ENCODE measurements at places on chromosomes 16 and 17.

DNA sequence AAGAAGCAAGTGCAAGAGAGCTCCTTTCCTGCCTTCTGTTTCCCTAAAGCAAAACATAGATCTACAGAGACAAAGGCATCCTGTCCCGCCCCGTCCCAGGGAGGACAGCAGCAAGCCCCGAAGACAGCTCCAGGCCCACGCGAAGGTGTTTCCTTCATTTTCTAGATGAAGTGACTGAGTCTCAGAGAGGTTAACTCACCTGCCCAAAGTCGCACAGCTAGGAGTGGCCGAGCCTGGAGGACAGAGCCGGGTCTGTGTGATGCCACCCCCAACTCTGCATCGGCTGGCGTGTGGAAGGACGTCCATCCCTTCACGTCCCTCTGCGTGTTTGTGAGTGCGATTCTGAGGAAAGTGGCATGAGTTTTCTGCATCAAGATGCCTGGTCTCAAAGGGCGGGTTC lies 187.2 kb upstream of the CHMP6 start:
- no peak for DNase-seq

- DNase-seq, result no peak
These were observed 112.9 kb upstream of the HAS3 start for GRCh38 chr16:68992521-68992920.

DNA sequence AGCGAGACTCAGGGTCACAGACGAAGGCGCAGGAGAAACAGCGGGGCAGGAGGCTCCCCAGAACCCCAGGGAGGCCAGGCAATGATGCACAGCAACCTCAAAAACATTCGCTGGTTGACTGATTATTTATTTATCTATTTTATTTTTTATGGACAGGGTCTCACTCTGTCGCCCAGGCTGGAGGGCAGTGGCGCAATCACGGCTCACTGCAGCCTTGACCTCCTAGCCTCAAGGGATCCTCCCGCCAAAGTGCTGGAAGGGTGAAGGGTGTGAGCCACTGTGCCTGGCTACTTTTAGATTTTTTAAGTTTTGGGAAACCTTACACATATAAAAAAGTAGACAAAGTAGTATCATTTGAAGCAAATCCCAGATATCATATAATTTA lies 83.5 kb downstream of the ZNF778 start:
- DNase-seq, result no peak

- DNase-seq, result no peak
These were observed 583.1 kb upstream of the SALL1 start for GRCh38 chr16:51734220-51734619.

GRCh38 chr17:47323382-47324223 lies at the start of gene EFCAB13:
TSS of gene EFCAB13 (plus strand) at chr17:47323955. CDS start at chr17:47328354, 4,399 bp downstream.
- DNase-seq, result peak; percentile 84

All from OCI-LY7 (cell line).